Amygdala (tissue), 56 donors: ENCODE measurements at places on chromosomes 3 and 15.

DNA sequence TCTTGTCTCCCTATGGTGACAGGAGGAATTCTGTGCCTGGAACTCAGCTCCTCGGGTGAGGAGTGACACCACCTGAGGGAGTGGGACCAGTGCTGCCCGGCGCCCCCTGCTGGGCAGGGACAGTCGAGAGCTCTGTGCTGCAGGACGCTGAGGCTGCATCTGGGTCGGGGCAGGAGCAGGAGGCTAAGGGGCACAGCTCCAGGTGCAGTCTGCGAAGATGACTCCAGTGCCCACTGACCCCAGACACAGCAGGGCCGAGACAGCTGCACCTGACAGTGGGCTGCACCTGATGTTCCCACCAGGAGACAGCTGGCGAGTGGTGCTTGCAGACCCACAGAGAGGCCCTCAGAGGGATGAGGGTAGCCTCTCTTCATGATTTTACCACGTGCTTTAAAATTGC lies 152.9 kb downstream of the ATP10A start:
- no peak for DNase-seq

DNA sequence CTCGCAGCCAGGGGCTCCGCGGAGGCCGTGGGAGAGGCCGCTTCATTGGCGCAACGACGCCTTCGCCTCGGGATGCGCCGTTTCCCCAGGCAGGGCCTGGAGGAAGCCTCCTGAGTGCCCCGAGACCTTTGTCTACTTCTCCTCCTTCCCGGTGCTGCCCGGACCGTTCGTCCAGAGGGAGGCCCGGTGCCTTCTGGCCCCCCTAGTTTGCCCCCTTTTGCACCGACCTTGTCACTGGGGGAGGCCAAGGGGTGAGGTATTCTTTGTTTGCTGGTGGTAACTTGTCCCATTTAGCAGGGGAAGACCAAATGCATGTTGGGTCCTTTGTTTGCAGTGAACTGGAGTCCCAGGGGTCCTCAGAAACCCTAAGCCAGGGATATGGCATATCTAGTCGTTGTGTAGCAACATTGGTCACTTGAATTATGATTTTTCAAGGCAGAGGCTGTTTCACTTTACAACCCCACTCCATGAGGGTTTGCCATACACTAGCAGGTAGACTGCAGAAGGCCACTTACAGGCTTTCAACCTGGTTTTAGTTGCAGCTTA lies 615 bp downstream of the DHX30 start:
- no peak for DNase-seq

- DNase-seq: no peak
These were observed at the start of gene DNAH12 for GRCh38 chr3:57544181-57545125. DNAH12 (minus strand) TSS chr3:57544344; CDS start chr3:57542870, 1,474 bp downstream.

DNA sequence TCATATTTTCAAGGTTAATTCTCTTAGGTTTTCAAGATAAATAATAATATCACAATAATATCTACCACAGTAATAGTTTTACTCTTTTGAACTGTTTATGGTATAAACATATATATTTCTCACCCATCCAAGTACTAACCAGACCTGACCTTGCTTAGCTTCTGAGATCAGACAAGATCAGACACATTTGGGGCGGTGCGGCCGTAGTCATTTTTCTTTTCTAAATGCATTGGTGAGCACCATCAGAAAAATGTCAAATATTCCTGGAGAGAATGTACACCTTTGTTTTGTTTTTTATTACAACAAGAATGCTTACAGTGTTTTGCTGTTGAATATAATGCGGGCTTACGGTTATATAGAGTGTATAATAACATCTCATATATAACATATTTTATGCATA lies 267.8 kb downstream of the ADAMTS17 start:
- DNase-seq: no peak

GRCh38 chr15:92316586-92317295 lies 76.9 kb upstream of the ST8SIA2 start:
- no peak for DNase-seq
